NCI-H1105 treated with DMSO at 0.1 percent for 48 hours (cell line): ENCODE measurements at places on chromosomes 12 and 14.

GRCh38 chr14:60327447-60328331 is 78.7 kb downstream of the PPM1A start:
- peak; percentile 90 for DNase-seq

DNA sequence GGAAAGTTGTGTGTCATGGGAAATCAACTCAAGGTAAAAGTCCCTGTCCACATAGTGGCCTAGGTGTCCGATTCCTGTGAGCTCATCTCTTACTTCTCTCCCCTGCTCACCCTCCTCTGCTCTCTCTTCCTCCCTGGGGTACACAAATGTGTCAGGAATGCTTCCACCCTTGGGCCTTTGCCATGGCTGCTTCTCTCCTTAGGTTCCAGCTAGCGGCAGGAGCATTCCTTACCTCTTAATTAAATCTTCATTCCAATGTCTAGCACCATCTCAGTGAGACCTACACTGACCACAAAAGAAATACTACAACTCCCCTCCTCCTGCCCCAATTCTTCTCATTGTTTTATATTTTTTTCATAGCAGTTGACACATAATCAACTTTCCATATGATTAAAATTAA is 298.6 kb downstream of the PDZRN4 start:
- DNase-seq = no peak

GRCh38 chr14:31932675-31933074 is 144.4 kb upstream of the ARHGAP5 start:
- no peak for DNase-seq

DNA sequence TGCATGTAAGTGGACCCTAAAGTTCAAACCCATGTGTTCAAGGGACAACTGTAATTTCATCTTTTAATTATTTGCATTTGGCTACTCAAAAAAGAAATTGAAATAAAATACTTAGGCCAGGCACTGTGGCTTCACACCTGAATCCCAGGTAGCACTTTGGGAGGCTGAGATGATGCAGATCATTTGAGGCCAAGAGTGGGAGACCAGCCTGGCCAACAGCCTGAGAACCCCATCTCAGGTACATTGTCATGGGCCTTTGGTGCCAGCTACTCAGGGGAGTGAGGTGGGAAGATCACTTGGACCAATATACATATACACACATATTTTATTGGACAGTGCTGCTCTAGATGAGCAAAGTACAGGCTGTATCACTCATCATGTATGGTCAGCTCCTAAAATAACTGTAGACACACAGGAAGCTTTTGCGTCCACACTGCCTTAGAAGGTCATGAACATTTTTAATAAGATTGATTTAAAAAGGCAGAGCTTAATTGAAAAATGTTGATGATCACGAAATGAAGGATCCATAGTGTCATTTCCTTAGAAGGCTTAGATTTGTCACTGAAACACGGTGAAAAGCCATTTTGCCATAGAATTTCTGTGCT is 2.5 kb upstream of the ZCCHC8 start:
- DNase-seq = no peak

DNA sequence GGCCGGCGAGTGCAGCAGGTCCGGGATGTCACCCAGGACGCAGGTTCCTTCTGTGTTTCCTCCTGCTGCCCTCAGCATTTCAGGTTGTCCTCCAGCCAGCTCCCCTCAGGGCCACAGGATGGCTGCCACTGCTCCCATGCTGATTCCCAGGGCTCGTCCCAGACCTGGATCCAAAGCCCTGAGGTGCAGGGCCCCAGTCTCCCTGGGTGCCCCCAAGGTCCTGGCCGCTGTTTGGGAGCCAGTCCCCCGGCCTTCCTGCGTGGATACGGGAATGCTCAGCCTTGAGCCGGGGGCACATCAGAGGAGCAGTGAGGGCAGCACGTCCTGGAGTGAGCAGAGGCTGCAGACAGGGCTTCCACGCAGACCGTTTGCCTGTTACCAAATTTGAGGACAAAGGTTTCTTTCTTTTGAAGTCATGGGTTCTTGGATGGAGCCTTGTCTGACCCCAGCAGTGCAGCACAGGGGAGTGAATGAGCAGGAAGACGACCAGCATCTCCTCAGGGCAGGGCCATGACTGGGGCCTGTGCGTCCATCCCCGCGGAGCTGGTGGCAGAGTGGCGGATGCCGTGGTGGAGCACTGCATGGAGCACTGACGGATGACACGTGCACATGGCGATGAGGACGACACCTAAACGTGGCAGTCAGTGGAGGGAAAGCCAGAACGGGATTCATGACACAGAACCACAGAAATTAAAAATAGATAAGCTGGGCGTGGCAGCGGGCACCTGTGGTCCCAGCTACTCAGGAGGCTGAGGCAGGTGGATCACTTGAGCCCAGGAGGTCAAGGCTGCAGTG is 12.5 kb upstream of the CACNA2D4 start:
- DNase-seq = no peak
